ENCODE measurements at places on chromosomes 5 and 9. TPM values are rescaled to one million over a fixed set of nuclear protein-coding genes. Genes with fewer than 3 reads are reported as not detected.

- DNase-seq: no peak
These were observed 171.9 kb upstream of the ELL2 start for GRCh38 chr5:96133341-96134079.

GRCh38 chr5:179224741-179225140 lies 120.5 kb downstream of the ADAMTS2 start:
- DNase-seq: no peak

DNA sequence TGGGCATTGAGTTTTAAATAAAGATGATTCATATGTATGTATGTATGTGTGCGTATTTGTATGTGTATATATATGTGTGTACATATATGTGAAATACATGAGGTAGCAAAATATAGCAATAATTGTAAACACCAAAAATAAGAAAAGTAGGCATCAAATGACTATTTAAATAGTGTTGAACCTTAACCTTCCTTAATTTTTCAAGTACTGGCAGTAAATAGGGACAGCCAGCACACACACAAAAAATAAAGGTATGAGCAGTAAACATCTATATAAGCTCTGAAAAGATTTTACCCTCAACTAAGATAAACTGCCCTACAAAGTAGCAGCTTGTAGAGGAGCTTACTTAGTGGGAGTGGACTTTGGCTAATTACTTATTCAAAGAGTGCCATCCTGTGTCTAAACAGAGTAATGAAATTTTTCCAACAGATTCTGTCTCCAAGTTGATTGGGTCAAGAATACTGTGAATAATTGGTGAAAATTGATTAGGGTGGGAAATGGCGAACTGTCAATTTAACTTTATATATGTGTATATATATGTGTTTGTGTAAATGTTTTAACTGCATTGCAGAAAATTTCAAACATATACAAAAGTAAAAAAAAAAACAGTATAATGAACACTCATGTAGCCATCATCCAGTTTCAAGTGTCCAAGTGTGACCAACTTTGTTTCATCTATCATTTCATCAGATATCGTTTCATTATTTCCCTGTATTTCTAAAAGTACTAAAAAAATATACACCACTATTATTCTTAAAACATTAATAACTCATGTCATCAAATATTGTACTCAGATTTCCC lies 2.0 kb upstream of the ADAMTS6 start:
- DNase-seq: peak; percentile 83

DNA sequence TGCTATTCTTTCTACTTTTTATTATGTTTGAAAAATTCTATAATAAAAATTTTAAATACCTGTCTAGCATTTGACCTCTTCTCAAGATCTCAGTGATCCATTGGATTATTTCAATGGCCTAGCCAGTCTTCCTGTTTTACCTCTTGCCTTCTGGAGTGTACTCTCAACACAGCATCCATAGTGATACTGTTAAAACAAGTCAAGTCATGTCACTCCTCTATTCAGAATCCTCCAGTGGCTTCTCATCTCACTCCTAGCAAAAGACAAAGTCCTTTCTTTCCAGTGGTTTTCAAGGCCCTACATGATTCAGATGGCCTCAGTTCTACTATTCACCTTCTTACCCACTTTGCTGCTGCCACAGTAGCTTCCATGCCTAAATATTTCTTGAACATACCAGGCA lies 1.8 kb downstream of the MARVELD2 start:
- no peak for DNase-seq

- peak; percentile 87 for DNase-seq
These were observed 11.2 kb downstream of the ROPN1L start for GRCh38 chr5:10452768-10453331.

GRCh38 chr9:109401169-109401989 lies 80.5 kb upstream of the EPB41L4B start:
- DNase-seq: peak; percentile 36

- no peak for DNase-seq
These were observed 27.9 kb upstream of the MUSK start for GRCh38 chr9:110640736-110641135.

- no peak for DNase-seq
These were observed 492.5 kb downstream of the ACTL7B start for GRCh38 chr9:108363311-108363710.

GRCh38 chr9:105647595-105648349 lies 14.5 kb upstream of the TAL2 start:
- DNase-seq: no peak

- no peak for DNase-seq
These were observed 92.8 kb downstream of the PLPP1 start for GRCh38 chr5:55441954-55442353.

GRCh38 chr9:19049917-19050636 lies 850 bp downstream of the RRAGA start:
- peak; percentile 50 for DNase-seq

DNA sequence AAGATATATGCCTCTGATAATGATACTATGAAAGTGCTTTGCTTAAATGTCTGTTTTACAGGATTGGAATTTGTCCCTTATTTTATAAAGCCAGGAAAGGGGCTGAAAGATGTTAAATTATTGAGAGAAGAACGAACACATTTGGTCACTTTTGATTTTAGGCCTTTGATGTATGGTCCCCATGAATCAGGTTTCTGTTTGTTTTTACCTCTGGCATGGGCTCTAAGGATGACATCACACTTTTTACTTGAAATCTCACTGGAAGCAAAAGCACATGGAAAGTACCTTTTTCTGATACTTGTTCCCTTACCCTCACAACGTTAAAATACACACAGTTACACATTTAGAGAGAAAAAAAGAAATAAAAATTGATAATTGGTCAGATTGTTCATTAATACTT lies 6.9 kb downstream of the OTULIN start:
- DNase-seq: peak; percentile 23

DNA sequence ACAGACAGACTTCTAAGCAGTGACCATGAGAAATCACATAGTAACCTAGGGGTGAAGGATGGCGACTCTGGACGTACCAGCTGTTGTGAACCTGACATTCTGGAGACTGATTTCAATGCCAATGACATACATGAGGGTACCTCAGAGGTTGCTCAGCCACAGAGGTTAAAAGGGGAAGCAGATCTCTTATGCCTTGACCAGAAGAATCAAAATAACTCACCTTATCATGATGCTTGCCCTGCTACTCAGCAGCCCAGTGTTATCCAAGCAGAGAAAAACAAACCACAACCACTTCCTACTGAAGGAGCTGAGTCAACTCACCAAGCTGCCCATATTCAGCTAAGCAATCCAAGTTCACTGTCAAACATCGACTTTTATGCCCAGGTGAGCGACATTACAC lies 38.0 kb upstream of the CCDC152 start:
- no peak for DNase-seq

- no peak for DNase-seq
These were observed 5.2 kb upstream of the ANKS6 start for GRCh38 chr9:98801561-98801960.

GRCh38 chr5:88116396-88116795 lies 152.2 kb downstream of the TMEM161B start:
- no peak for DNase-seq

DNA sequence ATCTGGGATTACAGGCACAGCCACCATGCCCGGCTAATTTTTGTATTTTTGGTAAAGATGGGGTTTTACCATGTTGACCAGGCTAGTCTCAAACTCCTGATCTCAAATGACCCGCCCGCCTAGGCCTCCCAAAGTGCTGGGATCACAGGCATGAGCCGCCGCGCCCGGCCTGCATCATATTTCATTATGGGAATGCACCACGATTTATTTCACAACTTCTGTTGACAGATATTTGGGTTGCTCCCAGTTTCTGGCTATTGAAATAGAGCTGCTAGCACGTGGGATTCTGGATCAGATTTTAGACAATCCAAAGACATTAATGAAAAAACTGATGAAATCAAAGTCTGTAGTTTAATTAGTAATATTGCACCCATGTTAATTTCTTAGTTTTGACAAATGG lies 48.4 kb upstream of the FUBP3 start:
- no peak for DNase-seq

DNA sequence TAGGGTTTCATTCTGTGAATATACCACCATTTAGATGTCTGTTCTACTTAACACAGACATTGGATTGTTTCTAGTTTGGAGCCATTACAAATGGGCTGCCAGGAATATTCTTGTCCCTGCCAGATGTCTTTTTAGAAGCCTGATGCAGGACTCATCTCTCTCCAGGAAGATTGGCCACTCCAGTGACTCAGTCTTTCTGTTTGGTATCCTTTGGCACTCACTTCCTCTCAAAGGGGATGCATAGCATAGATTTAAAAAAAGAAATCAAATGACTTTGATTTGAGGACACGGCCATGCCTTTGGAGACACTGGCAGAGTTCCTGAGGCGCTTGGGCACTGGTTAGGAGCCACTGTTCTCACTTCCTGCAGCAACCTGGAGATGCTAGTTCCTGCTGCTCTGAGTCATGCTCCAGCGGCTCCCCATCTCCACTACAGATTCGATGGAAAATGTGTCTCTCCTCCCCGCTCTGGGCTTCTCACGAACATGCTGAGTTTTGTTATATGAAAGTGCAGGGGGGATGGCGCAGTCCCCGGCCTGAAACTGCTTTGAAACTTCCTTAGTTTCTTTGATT lies 3.5 kb upstream of the ZNF366 start:
- peak; percentile 80 for DNase-seq

- DNase-seq: no peak
These were observed 19.7 kb downstream of the MEGF9 start for GRCh38 chr9:120694559-120694958.

The ECSCR gene
- 377 TPM for total RNA-seq

The PPP1R26 gene
- 11.8 TPM for total RNA-seq

The NUTM2G gene
- not detected for total RNA-seq

The NOXA1 gene
- total RNA-seq: 0.91 TPM

The ANXA2R gene
- total RNA-seq: 6.6 TPM
